Hypothalamus (tissue), 51 donors: ENCODE measurements at places on chromosomes 2 and 18.

GRCh38 chr2:219857751-219858150 is 230.3 kb downstream of the SLC4A3 start:
- DNase-seq: no peak

DNA sequence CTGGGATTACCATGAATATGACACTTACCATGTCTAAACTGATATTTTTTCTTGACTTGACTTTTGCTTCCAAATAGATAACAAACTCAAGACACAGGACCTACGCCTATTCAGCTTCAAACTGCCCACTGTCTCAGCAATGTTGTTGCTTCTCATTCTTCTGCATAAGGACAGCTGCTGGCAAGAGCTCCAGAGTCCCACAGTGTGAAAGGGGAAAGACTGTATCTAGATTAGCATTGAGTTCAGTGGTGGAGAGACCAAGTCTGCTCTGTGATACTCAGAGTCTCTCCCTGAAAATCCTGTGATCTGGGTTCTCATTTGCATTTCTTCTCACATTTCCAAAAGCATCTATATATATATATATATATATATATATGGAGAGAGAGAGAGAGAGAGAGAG is 247.9 kb upstream of the NT5C1B start:
- no peak for DNase-seq

DNA sequence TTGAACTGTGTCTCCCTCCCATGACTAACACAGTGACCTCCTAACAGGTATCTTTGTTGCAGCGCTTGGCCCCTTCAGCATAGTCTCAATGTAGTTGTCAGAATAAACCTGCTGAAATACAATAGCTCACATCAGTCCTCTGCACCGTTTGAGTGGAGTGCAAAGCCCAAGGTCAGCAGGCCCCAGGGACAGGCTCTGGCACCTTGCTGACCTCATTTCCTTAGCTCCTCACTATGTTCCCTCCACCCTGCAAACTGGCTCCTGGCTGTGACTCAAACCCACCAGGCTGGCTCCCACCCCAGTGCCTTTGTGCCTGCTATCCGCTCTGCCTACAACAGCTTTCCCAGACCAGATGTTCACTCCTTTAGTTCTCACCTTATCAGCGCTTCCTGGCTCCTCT is 146.7 kb downstream of the LRATD1 start:
- no peak for DNase-seq

DNA sequence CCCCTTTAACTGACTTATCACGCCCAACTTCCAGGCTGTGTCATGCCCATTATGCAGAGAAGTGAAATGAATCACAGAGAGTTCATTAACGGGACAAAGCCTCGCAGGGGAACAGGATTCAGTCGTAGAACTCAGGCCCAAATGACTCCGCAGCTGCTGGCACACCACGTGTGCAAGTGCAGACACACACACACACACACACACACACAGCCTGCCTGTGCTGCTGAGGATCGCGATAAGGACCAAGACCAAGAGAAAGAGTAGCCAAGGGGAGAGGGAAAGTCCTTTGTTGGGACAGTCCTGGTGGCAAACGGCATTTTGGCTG is 90.0 kb upstream of the TAF1B start:
- DNase-seq: no peak

- no peak for DNase-seq
These were observed 4.2 kb downstream of the SMAD2 start for GRCh38 chr18:47926101-47926850.

GRCh38 chr2:209473930-209474419 is 50.1 kb downstream of the MAP2 start:
- no peak for DNase-seq

- DNase-seq: no peak
These were observed 186.4 kb downstream of the PIK3C3 start for GRCh38 chr18:42141439-42141838.

- DNase-seq: no peak
These were observed 75.4 kb upstream of the LRATD1 start for GRCh38 chr2:14557111-14557510.

GRCh38 chr2:232129483-232129882 is 168.0 kb downstream of the DIS3L2 start:
- DNase-seq: no peak

GRCh38 chr18:33404244-33404873 is 36.2 kb downstream of the CCDC178 start:
- DNase-seq: no peak

DNA sequence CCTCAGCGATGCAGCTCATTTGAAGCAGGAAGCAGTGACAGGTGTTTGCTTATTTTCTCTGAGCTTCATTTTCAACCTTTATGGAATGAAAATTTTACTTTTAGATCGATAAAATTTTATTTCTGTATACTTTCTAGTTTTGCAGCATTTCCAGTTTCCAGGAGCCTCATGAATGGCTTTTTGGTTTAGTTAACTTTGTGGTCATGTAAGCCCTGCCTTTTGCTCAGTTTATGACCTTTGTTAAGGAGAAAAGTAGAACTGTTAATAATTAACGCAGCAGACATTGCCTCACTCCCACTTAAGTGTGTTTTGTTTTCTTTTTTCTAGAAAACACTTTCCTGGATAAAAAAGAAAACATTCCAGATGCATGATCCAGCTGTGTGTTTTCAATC is 4.4 kb upstream of the FARP2 start:
- DNase-seq: no peak

GRCh38 chr2:166381-166780 is 97.5 kb downstream of the SH3YL1 start:
- no peak for DNase-seq

GRCh38 chr2:176187200-176187898 is 1.1 kb upstream of the HOXD1 start:
- no peak for DNase-seq
